Activated CD8-positive, alpha-beta memory T cell treated with anti-CD3 and anti-CD28 coated beads for 24 hours (primary cell): ENCODE measurements at places on chromosomes 2 and 18.

DNA sequence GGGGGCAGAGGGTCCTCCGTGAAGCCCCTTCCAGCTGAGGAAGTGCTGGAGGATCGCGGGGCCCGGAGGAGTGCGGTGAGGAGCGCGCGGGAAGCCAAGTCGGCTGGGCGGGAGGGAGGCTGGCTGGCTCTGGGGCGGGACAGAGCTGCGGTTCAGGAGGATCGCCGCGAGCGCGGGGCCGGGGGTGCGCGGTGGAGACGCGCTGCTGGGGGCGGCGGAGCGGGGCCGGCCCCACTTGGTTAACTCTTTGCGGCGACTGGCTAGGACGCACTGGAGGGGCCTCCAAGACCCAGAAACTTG is 464 bp downstream of the CYBRD1 start:
- DNase-seq = no peak

GRCh38 chr2:10522170-10522448 is 74.0 kb upstream of the ODC1 start:
- DNase-seq = no peak

- DNase-seq = no peak
Observed at GRCh38 chr2:210553373-210553772, 3.0 kb upstream of the CPS1 start.

DNA sequence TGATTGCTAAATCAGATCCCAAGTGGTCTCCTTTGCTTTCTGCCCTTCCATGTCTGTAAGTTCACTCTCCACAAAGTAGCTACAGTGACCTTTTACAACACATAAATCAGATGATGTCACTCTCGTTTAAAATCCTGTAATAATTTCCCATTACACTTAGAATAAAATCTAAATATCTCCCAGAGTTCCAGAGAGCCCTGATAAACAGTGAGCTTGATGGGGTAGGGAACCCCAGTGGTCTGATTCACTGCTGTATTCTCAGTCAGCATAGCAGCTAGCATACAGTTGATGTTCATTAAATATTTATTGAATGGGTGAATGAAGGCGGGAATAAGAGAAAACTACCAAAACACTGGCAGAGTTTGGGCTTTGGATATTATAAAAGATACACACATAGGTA is 117.7 kb downstream of the ZAP70 start:
- no peak for DNase-seq

DNA sequence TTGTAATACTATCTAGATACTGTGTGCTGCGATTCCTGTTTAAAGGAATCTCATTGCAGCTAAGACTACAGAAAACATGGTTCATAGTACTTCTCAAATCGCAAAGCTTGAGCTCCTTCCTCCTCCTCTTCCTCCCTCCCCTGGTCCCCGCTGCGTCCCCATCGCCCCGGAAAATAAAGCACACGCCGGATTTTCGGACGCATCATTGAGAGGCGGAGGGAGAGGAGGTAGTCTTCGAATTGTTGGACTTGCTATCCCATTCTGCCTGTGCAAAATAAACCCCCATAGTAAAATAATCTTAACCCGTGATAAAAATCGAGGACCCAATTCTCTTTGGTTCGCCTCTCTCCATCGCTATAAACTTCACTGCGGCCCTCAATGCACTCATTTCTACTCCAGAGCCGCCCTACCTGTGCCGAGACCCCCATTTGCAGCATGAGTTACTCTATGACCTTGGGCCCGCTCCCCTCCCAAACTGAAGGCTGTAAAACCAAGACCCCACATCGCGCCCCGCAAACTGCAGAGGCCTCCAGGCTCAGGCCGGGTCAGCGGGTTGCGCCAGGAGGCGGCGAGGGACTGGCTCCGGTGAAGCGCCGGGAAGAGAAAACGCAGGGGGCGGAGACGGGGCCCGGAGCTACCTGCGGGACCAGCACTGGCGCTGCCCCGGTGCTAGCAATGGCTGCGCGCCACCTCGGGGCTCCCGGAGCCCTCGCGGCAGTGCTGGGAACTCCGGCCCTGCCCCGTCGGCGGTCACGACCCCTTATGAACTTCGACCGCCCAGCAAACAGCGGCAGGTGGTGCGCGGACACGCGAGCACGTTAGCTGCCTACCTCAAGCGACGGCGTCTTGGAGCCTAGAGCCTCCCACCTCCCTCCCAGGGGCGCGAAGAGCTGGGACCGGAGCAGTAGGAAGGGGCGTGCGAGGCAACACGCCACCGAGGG is 649 bp downstream of the ESCO1 start:
- DNase-seq = no peak

DNA sequence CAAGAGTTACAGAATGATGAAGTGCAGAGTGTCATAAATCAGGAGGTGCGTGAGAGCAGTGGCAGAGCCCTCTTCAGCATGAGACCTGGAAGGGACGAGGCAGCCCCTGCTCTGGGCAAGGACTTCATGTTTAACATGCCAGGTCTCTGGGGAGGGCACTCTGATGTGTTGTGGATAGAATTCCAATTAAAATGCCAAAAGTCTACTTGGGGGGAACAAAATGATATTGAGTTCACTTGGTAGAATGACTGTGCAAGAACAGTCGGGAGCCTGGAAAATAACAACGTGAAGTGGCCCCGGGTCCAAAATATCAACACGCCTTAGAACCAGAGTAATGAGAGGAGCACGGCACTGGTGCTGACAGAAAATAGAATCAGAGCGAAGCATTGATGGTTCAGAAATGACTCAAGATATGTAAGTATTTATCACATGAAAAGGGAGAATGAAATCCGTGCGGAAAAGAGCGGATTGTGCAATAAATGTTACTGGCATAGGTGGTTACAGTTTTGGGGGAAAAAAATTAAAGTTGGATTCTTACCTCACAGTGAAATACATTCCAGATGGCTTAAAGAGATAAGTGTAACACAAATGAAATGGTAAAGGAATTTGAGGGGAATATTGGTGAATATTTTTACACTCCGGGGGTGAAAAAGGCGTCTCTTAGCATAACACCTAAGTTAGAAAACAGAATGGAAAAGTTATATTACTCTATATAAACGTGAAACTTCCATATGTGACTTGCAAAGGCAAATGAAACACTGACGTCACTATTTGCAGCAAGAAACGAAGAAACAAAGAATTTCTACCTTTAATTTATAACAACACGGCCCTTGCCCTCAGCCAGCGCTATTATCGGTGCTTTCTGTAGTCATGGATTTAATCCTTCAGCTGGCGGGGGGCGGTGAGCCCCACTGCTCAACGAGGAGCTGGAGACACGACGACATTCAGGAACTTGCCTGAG is 159.4 kb upstream of the TWIST2 start:
- DNase-seq = no peak

DNA sequence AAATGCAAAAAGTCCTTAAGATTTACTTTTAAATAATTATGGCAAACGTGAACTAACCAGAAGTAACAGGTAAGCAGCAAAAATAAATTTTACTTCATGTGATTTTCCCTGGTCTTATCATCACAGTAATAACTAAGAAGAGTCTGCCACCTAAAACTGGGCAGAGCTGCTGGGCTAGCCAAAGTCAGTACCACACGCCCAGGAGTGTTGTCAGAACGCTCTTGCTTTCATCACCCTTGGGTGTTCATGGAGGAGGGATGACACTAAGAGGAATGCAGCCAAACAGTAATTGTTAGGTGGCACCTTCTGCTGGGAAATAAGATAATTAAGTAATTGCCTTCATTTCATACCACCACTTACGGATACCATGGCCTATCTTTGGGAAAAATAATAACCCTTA is 92.0 kb upstream of the NEUROD1 start:
- DNase-seq = no peak

DNA sequence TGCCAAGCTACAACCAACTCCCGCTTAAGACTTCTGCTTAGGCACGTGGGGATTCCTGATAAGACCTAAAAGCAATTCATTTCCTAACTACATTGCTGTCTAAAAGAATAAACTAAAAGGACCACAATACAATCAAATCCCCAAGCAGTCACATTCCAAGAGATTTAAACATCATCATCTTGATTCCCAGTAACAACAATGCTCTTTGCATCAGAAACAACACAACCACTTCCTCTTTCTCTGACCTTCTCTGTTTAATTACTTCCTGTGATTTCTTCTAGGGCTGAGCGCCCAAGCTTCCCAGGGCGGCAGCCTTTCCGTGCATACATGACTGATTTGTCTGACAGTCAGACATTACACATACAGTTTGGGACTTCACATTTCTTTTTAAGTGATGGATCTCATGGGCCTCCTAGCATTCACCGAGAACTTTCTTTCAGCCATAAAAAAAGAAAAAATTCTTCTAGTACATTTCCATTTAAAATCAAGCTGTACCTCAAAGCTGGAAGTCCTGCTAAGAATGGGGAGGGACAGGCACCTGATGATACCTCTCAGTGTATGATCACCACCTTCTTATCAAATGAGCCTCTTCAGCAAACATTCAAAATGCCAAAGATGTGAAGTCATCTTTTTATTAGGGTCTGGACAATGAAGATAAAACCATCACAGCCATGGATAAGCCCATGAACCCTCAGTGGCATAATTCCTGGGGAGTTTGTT is 11.5 kb downstream of the SPRED2 start:
- no peak for DNase-seq

DNA sequence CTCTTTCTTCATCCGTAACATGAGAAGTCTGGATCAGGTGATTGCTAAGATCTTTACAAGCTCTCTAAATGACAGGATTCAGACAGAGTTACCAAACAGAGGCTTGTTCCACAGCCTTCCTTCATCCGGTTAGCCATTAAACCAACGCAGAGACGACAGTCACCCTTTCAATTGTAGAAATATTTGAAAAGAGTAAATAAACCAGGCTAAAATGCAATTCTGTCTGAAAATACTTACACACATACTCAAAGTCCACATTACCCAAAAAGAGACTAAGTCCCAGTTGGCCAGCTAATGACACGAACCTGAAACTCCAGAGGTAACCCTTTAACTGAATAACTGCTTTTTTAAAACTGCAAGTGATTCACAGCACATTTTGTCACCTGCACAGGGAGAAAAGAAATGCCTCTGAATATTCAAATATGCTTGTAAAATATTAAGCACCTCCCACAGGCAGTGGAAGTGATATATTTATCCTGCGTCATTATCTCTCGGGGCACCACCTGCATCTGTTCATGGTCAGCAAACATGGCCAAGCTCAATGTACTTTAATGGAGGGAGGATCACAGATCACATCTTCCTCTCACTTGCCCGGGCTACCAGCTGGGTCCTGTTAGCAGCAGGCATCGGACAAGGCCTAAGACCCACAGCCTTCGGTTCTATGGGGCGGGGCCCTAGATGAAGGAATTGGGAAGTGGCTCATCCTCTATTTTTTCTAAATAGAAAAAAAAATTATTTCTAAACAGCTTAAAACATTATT is 38.8 kb upstream of the DNER start:
- DNase-seq = no peak

GRCh38 chr2:237072067-237072931 is 13.4 kb upstream of the COPS8 start:
- DNase-seq = peak; percentile 92

GRCh38 chr2:166671801-166672200 is 177.8 kb upstream of the SCN7A start:
- DNase-seq = no peak

- no peak for DNase-seq
Observed at GRCh38 chr2:182482511-182482910, 55.7 kb upstream of the PDE1A start.

GRCh38 chr2:70919672-70920366 is 15.9 kb upstream of the ATP6V1B1 start:
- peak; percentile 93 for DNase-seq

DNA sequence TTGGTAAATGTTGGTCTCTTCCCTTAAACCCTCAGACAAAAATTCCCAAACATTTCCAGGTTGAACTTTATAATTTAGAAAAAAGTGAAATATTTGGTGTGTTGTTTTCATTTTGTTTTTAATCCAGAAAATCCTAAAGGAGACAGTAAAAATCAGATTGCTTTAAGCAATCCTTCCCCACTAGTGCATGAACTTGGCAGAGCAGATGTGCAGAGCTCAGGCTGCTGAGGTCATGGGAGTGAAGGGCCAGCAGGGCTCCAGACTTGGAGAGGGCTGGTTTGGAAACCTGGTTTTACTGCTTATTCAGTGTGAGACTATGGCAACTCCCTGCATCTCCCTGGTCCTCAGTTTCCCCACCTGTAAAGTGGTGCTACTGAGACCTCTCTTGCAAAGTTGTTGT is 66.7 kb upstream of the TEX51 start:
- DNase-seq = no peak

GRCh38 chr2:30349691-30350090 is 97.4 kb upstream of the LCLAT1 start:
- DNase-seq = no peak

DNA sequence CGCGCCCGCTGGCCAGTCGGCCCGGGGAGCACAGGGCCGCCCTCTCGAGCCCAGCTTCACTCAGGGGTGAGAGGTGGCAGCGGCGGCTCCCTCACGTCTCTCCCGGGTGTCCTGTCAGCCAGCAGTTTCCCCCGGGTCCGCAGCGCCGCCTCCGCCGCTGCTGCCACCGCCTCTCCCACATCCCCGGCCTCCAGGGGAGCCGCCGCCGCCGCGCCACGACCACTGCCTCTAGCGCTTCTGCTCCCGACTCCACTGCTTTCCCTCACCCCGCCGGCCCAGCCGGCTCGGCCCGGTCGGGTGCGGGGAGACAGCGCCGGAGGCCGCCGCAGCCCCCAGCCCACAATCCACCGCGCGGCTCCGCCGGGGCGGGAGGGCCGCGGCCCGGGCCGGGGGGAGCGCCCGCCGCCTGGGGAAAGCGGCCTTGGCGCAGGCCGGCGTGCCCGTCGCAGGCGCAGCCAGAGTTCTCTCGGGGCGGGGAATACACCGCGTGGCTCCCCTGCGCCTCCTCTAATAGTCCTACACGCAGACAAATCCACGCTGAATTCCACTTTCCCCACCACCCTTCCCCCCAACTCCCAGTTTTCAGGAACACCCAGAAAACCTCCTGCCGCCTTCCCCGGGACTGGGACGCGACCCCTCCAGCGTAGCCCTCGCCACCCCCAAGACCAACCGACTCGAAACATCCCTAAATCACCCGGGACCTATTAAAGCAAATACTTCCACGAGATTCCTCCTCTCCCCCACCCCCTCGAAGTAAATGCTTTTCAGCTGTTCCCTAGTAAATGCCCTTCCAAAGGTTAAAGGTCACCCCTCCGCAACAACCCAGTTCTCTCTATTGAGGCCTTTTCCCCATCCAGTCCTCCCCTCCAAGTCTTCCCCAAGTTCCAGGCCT is at the start of gene VPS54:
Gene VPS54, minus strand, starts transcription at position 346 of the 892 bp plus-strand sequence. CDS start 35,429 bp downstream, outside the sequence.
- DNase-seq = peak; percentile 87

GRCh38 chr2:54522624-54523281 is 66.6 kb downstream of the SPTBN1 start:
- peak; percentile 77 for DNase-seq
